H4 (cell line): ENCODE measurements at places on chromosomes 5 and 9. TPM values are rescaled to one million over a fixed set of nuclear protein-coding genes. Genes with fewer than 3 reads are reported as not detected.

DNA sequence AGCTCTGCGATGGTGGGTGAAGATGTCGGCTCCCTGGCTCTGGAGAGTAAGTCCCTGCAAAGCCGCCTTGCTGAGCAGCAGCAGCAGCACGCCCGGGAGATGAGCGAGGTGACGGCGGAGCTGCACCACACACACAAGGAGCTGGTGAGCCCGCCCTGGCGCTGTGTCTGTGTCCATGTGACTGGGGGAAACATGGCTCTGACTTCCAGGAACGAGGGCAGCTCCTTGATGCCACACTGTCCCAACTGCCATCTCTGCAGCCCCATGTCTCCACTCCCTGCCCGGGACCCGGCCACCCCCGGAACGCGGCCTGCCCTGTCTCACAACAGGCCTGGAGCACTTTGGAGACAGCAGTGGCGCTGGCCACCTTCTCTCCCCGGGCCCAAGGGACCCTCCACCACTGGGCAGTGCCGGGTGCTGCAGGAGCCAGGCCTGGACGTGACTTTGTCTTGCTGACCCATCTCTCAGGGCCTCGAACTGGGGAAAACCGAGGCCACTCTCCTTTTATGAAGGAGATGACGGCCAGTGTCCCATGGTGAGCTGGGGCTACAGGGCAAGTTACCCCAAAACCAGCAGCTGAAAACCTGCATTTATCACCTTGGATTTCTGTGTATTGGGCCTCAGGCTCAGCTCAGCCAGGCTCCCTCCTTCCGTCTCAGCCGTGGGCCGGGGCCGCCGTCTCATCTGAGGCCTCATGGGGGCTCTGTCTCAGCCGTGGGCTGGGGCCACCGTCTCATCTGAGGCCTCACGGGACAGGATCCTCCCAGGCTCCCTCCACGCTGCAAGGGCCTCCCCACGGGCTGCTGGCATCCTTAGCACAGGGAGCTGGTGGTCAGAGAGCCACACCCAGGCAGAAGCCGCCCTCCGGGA lies 28.6 kb downstream of the CEP72 start:
- no peak for DNase-seq

DNA sequence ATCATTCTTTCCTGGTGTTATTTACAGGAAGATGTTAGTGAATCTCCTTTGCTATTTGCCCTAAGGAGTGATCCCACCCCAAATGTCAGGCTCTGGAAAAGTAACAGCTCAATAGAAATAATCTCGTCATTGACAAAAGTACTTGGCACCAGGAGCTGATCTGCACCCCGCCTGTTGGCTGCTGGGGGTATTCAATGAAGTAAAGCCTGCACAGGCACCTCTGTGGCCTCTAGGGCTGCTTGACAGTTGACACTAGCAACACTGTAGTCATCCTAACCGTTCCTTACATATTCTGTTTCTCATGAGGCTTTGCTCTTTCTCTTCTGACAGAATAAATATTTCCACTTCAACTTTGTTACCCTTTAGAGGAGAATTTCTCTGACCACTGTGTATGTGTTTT lies 103.4 kb downstream of the DOCK2 start:
- no peak for DNase-seq

DNA sequence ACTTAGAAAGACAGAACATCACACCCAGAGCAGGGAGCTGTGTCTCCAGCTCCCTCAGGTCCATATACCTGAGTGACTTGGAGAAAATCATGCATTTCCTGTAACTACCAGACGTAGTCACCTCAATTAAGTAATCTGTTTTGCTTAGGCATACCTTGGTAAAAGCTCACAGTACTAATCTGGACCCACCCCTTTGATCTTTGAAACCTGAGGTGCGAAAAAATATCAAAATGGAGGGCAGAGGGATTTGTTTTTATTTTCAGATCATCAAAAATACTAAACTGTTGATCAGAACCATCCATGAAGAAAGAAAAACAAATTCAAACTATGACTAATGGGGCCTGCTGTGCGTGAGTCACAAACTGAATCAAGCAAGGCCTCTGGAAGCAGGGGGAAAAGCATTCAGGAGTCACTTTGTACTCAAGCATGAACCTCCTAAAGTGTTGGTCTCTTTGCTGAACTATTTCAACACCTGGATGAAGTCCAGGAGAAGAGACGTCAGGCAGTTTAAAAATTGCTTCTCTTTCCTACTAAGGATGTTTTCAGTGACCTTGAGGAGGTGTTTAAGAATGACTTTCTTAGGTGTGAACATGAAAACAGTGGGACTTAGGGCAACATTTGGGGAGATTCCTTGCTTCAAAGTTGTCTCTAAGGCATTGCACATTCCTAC lies 76.3 kb downstream of the MUSK start:
- peak; percentile 88 for DNase-seq

- peak; percentile 47 for DNase-seq
These were observed 27.3 kb downstream of the NME5 start for GRCh38 chr5:138111937-138112336.

- DNase-seq, result no peak
These were observed 3.0 kb upstream of the HNRNPAB start for GRCh38 chr5:178201221-178201926.

CXCL14 gene
- 1.4 and 1.7 TPM in 2 replicates for total RNA-seq

SV2C gene
- 0.04 TPM in 1 of 2 replicates, not detected in the other for total RNA-seq

EXOSC2 gene
- total RNA-seq, result 51.5 and 63.6 TPM in 2 replicates
